ENCODE measurements at places on chromosomes 5 and 9.

DNA sequence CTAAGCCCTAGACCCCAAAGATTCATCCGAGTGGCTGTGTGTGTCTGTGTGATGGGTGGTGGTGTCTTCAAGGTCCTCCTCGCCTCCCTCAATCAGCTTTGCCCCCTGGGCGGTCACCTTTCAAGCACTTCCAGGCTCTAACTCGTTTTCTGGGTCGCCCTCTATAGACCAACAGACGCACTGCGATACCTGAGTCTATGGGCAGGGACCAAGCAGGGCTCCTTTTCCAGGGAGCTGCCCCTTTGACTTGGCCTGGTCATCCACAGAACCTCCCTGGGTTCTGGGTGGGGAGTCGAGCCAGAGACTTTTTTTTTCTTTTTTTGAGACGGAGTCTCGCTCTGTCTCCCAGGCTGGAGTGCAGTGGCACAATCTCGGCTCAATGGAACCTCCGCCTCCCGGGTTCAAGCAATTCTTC is 1.1 kb downstream of the SLC27A4 start:
- DNase-seq: peak; percentile 84

DNA sequence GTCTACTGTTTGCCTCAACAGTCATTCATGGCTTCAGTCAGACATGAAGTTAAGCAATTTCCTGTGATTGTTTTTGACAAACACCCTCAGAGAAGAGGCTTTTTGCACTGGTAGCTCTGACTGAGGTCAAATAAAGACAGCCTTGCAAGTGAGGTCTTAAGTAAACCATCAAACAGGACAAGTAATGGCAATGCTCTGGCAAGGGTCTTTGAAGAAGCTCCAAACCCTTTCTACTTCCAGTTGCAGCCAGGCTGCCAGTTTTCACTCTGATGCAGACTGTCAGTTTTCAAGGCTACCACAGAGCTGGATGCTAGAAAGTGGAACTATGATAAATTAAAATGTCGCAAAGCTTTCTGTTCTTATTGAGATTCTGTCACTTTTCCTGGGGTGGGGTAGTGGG is 421.5 kb upstream of the PTGER4 start:
- DNase-seq: no peak

- no peak for DNase-seq
Measured at GRCh38 chr5:6856653-6857052, 143.4 kb downstream of the TENT4A start.

DNA sequence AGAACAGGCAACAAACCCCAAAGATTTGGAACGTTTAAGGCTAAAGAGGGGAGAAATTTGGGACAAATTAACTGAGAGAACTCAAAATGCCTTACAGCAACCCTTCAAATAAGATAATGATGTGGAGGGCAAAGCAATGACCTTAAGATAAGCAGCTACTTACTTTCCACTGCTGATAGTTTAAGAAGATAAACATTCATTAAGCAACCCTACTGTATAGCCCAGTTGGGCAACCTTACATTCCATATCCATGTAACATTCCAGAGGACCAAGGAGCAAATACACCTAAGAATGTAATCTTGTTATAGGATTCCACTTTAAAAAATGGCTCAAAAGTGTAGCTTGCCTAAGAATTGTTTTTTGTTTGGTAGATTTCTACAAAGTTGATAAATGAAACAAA is 14.8 kb downstream of the ETF1 start:
- no peak for DNase-seq

DNA sequence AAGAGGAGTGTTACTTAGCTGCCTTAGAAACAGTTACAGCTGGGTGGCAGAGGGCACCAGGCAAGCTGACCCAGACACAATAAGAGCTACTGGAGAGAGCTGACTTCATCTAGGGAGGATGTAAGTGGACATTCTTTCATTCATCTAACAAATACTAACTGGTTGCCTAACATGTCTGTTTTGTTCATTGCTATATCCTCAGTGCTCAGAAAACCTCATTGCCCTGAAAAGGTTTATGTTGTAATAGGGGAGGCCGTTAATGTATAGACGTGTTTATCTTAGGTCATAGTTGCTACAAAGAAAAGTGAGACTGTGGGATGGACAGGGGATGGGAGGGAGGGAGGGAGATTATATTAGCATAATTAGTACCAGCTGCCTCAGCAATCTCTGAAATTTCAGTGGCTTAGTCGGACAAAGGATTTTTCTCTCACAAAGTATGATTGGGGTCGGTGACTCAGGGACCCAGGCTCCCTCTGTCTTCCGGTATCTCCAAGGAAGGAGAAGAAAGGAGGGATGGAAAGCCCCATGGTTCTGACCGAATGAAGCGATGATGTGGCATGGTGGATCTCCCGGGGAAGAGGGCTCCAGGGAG is 2.6 kb upstream of the SNX18 start:
- no peak for DNase-seq

DNA sequence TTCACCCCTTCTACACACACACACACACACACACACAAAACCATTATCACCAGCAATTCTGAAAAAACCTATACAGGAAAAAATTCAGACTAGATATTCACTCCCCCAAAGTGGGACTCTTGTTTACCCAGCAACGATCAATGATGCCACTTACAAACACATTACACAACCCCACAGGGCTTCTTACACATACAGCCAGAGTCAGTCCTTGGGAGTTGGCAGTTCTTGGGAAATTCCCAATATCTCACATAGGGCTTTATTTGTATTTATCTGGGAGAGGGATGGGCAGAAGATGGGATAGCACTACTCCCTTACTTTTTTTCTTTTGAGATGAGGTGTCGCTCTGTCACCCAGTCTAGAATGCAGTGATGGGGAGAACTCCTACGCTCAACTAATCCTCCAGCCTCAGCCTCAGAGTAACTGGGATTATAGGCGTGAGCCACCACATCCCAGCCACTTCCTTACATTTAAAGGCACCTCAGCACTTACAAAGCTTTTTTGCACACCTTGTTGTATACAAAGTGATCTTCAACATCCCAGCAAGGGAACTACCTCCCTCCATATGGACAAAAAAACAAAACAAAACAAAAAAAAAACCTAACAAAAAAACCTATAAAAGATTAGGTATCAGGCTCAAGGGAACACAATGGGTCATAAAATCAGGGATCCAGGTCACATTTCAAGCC is 168.4 kb downstream of the TSSK1B start:
- no peak for DNase-seq

DNA sequence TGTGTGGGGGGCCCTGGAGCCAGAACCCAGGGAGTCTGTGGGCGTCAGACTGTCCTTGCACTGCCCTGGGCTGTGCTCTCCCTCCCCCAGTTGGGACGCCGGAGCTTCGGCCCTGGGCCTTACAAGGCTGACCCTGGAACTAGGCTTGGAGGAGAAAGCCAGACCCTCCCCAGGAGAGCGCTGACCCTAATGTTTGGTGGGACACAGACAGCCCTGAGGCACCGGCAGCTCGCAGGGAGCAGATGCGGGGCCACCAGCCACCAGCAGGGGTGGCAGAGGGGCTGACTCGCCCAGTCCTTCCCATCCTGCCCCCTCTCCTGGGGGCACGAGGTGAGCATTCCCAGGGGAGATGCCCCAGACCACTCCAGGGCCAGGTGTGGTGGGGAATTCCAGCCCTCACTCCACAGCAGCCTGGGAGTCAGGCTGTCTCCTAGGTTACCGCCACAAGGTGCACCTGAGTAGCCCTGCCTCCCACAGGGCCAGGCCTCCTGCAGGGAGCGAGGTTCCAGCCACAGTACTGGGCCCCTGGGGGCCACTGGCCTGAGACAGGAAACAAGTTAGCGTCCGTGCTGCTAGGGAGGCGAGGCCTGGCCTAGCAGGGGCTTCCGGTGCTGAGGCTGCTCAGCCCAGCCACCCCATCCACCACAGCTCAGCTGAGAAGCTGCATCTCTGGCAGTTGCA is 134.6 kb downstream of the OLFM1 start:
- DNase-seq: no peak

GRCh38 chr5:64759960-64760660 is 8.4 kb downstream of the SREK1IP1 start:
- DNase-seq: no peak

GRCh38 chr9:86521322-86521721 is 167.1 kb upstream of the TUT7 start:
- DNase-seq: no peak

GRCh38 chr5:44246986-44247385 is 142.2 kb downstream of the FGF10 start:
- DNase-seq: no peak

GRCh38 chr9:72564479-72565281 is 43.3 kb downstream of the TMC1 start:
- DNase-seq: no peak

DNA sequence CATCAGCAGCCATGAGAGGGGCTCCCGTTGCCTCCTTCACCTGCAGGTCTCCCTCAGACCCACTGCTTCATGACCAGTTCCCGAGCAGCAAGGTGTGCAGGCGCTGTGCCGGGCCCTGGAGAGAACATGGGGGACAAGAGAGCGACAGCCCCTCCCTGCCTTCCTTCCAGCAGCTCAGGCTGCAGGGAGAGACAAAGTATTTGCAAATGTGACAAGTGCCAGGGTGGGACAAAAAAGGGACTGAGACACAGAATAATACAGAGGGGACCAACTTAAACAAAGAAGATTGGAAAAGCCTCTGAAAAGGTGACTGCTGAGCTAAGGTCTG is 22.5 kb upstream of the VDAC1 start:
- no peak for DNase-seq

DNA sequence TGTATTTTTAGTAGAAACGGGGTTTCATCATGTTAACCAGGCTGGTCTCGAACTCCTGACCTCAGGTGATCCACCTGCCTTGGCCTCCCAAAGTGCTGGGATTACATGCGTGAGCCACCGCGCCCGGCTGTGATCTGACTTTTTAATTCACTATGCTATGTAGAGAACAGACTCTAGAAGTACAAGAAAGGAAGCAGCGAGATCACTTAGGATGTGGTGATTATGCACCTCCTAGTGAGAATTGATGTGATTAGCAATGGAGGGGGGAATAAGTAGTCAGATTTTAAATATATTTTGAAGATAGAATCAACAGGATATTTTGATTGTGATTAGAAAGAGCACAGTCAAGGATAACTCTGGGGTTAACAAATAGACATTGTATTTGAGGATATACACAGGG is 36.3 kb downstream of the GAPVD1 start:
- DNase-seq: no peak

DNA sequence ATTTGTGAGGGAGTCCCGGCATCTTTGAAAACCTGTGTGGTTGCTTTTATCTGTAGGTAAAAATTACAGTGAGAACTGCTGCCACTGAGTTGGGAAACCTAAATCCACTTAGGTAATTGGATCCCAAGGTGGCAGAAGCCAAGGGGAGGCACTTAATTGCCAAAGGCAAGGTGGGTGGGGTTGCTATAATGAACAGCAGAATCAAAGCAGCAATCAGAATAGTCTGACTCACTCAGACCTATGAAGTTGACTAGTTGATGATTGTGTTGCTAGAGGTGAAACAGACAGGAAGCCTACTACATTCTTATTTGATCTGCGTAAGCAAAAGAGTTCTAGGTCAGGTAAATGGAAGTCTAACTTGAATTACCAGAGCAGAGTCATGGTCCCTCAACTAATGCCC is 17.3 kb upstream of the BICD2 start:
- no peak for DNase-seq

GRCh38 chr5:59725392-59725767 is 168.1 kb downstream of the PDE4D start:
- no peak for DNase-seq

GRCh38 chr5:121462441-121462840 is 389.2 kb upstream of the FTMT start:
- no peak for DNase-seq

GRCh38 chr5:84816746-84817547 is 432.3 kb upstream of the EDIL3 start:
- no peak for DNase-seq

- DNase-seq: no peak
Measured at GRCh38 chr5:128007939-128008338, 75.6 kb upstream of the SLC12A2 start.

DNA sequence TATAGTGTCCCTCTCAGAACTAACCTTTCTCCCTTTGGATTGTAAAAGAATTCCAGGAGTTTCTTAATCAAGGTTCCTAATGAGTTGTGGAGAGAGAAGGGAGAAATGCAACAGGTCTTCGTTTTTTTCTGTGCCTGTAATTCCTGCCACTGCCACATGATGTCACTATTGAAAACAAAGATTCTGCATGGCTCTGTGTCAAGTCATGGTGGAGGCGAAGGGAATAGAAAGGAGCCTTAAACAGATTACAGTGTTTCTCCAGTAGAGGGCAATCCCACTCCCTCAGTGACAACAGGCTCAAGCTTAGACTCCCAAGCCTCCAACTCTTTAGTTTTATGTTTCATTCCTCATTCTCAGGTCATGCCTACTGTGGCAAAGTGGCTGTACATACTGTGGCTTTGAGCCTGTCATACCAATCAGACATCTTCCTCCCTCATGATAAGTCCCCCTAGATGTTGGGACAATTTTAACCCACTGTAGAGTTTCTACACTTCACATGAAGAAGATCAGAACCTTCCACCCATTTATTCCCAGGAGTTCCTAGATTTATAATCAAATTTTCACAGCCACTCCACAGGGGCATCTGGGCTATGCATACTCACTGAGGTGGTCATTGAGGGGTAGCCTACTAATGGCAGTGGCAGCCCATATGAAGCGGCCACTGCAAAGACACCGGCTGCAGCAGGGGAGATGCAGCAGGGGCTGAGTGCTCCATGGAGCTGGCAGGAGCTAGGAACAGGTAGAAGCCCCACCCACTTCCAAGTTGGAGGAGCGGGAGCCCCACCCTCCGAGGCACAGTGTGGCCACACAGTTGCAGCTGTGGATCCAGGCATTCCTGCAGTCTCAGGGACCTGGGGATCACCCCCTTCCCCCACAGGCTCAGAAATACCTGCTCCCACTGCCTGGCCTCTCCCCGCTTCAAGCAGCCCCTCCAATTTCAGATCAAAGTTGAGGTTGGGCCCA is 97.4 kb upstream of the TRIM32 start:
- DNase-seq: peak; percentile 16

DNA sequence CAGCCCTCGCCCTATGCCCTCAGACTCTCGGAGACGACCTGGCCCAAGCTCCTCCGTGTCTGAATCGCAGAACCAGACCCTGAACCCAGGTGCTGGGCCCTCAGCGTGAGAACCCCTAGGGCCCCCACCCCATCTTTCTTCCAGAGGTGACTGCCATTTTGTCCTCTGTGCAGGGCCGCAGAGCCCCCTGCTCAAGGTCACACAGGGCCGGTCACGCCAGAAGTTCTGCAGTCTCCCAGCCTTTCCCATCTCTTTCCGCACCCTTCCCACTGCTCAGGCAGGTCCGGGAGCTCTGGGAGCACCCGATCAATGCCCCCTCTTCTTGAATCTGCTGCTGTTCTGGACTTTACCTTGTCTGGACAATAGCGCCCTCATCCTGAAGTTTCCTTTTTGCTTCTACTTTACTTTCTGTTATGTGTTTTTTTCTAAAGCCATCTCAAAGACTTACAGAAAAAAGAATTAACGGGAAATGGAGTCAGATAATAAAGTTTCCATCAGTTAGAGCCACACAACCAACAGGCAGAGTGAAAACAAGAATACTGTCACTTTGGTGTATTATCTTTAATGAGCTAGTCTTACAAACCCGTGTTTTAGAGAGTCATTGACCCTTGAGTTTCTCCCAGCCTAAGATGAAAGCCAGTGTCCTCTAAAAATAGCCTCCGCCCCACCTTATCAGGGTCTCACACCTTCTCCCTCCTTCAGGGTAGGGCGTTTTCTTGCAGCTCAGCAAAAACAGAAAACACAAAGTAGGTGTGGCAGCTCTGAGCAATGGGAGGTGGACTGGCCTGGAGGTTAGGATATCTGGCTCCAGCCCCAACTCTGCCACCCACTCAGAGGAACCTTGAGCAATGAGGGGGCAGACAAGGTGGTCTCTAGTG is 1.8 kb downstream of the TMOD1 start:
- no peak for DNase-seq
